ENCODE measurements at places on chromosomes 6 and 20. TPM values are rescaled to one million over a fixed set of nuclear protein-coding genes. Genes with fewer than 3 reads are reported as not detected.

DNA sequence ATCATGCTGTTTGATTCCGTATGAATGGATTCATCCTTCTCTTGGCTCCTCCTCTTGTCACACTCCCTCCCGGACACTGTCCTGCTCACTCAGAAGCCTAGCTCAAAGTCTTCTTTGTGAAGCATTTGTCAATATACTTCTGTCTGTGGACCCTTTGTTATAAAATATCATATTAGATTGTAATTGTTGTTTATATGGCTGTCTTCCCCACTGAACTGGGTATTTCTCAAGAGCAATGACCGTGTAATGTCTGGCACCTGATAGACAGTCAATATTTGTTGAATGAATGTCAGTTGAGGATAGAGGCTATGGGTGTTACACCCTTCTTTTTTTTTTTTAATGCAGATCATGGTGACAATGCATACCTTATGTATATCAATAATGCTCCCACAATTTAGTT lies 335.3 kb downstream of the SOX4 start:
- no peak for DNase-seq

DNA sequence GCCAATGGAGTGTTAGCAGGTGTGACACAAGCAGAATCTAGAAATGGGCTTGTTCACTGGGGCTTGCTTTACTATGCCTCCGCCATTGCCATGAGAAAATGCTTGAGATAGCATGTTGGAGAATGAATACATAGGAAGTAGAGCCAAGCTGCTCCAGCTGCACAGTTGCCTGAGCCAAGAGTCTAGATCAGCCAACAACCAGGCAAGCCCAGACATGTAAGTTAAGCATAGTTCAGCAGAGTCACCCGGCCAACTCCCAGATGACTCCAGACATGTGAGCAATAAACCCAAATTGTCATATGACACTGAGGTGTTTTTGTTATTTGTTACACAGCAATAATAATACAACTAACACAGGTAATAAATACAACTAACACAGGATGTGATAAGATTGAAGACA lies 167.9 kb downstream of the HAO1 start:
- DNase-seq: no peak

- DNase-seq: no peak
Measured at GRCh38 chr6:40997234-40997957, 41.6 kb downstream of the UNC5CL start.

- no peak for DNase-seq
Measured at GRCh38 chr6:1610497-1611321, 994 bp downstream of the FOXC1 start.

- no peak for DNase-seq
Measured at GRCh38 chr6:169785566-169785965, 34.1 kb downstream of the ERMARD start.

DNA sequence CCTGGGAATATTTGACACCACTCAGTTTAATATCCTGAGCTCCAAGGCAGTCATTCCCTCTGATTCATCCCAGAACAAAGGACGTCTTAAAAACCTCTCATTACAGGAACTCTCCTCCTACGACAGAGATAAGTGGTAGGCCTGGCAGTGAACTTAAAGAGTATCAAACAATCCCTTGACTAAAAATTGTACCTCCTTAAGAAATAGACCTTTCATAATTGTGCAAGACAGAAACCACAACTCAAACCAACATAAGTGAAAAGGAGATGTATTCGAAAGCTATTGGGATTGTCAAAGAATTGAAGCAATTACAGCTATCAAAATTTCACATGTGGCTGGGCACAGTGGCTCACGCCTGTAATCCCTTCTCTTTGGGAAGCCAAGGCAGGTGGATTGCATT lies 19.1 kb upstream of the BNIP5 start:
- no peak for DNase-seq

- no peak for DNase-seq
Measured at GRCh38 chr6:74170118-74170517, 474.1 kb downstream of the CD109 start.

DNA sequence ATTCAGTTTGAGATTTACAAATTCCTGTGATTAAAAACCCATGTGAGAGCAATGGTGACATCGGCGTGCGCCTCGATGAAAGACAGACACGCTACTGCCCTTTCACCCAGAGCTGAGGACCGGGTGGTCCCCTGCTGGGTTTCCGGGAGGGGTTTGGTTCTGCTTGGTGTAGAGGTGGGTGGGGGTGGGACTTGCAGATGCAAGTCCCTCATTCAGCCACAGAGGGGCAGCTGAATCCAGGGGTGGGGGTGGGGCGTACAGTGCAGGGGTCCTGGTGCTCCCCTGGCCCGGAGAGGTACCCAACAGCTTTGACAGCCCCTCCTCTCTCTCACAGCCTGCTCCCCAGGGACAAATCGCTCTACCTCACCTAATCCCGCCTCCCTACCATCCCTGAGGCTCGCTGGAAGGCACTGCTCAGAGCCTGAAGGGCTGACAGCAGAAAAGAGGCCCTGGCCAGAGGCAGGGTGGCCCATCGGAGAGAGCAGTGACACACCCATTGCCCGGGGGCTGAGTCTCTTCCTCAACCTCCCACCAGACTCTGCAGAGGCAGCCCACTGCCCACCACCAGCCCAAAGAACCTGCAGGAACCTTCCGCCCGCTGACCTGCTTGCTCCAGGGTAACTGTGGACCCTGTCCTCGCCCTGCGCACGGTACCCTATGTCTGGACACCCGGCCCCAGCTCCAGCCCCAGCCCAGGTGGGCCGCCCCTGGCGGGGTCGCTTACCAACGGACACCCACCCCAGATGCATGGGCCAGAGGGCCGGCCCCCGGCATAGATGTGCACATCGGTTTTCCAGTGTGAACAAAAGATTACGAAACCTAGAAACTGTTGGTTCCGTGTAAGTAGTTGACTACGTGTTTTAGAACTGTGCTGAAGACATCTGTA lies 118.4 kb downstream of the JPH2 start:
- DNase-seq: peak; percentile 41

The RFX6 gene
- total RNA-seq: not detected

The RIPPLY2 gene
- 0.86 TPM for total RNA-seq

DNA sequence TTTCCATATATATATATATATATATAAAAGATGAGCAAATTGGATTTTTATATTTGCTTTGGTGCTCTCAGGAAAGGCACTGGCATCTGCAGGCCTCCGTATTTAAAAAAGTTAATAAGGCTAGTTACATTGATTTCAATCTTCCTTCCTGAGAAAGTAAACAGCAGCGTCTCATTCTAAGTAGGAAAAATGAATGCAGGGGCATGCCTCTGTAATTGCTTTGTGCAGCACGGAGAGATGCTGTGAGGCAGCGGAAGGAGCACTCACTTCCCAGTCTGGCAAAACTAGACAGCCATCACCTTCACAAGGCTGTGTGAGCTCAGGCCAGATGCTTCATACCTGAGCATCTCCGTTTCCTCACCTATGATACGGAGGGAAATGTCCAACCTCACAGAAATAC lies 303.7 kb downstream of the PTPRT start:
- DNase-seq: no peak

GRCh38 chr6:142913036-142913510 lies 31.9 kb downstream of the HIVEP2 start:
- no peak for DNase-seq

DNA sequence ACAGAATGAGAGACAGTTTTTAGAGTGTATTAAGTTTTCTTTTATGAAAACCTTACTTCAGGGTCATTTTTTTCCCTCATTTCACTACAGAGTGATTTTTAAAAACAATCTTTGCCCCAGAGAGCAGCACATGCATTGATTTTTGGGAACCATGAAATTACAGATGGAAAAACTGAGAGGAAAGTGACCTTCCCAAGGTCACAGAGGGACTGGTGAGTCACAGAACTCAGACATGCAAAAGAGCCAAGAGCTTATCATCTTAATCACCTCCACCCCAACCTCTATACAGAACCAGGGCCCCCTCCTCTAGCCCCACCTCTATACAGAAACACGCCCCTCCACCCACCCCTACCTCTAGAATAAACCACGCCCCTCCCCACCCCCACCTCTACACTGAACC lies 10.7 kb downstream of the PXMP4 start:
- DNase-seq: no peak

- DNase-seq: no peak
Measured at GRCh38 chr20:62701161-62702012, 7.2 kb upstream of the NTSR1 start.

The VGLL2 gene
- not detected for total RNA-seq

The CLPSL2 gene
- not detected for total RNA-seq

GRCh38 chr6:125481056-125481455 lies 179.3 kb upstream of the HDDC2 start:
- no peak for DNase-seq

GRCh38 chr6:8329562-8329961 lies 105.8 kb downstream of the SLC35B3 start:
- DNase-seq: no peak

GRCh38 chr6:166221040-166221439 lies 53.4 kb upstream of the TBXT start:
- DNase-seq: no peak

GRCh38 chr6:129672341-129672682 lies 37.7 kb downstream of the ARHGAP18 start:
- no peak for DNase-seq

The MAK gene
- 0.16 TPM for total RNA-seq

The ARFGAP1 gene
- 94.8 TPM for total RNA-seq

The PPP1R16B gene
- total RNA-seq: 10.4 TPM

DNA sequence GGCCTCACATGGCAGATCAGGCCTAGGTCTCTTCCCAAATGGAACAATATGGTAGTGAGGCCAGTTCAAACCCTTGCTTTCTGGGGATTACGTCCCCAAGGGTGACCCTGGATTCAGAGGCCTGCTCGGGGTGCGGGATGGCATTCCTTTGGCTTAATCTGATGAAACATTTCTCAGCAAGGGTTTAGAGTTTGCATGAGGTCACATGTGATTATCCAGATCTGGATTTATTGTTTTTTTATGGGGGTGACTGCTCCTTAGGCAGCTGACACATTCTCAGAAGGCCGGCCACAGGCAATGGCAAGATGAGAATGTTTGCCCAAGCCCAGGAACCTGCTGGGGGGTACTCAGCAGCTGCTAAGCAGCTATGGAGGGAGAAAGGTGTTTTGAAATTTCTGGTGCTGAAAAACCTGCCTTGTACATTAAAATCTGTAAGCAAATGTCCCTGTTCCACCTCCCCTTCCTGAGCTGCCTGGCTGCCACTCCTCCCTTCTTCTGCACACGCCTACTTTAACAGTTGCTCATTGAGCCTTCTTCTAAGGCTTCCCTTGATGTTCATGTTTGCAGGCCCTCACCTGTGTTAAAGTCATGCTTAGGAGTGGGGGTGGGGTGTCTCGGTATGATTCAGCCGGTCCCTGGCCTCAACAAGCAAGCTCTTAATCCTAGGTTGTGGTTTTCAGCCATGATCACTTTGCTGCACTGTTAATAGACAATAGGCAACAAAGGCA lies 37.9 kb upstream of the FUCA2 start:
- DNase-seq: no peak

- no peak for DNase-seq
Measured at GRCh38 chr6:33167374-33168283, 24.6 kb downstream of the COL11A2 start.

- no peak for DNase-seq
Measured at GRCh38 chr6:42091718-42092023, 41.3 kb downstream of the TAF8 start.

The SLCO4A1 gene
- total RNA-seq: 33.2 TPM

The BRD2 gene
- 205 TPM for total RNA-seq

The OR2B6 gene
- total RNA-seq: not detected

DNA sequence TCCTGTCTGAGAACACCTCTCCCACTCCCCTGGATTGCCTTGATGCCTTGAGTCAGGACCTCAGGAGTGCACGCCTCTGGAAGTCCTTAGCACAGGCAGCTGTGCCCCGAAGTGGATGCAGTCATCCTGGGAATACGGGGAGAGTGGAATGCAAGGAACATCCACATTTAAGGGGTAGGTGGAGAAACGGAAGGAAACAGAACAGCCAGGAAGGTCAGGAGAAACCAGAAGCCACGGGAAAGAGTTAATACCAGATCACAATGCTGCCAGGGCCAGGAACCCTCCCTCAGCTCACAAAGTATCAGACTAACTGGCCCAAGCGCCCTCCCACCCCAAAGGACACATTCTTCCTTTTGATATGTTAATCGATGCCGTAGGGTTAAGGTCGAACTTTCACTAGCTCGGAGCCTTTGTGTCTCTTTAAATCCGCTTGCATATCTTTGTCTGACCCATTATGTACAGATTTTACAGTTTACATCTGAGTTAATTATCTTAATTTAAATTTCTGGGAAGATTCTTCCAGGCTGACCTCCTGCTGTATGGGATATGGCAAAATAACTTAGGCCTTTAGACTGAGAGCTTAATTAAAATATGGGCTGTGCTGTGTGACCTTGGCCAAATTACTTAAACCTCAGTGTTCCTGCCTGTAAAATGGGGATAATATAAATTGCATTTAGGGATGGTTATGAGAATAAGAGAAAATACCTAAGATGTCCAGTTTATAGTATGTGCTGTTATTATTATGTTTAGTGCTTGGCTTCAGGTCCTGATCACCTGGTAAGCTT lies 24.0 kb upstream of the CCND3 start:
- no peak for DNase-seq

The KCNG1 gene
- total RNA-seq: 22.4 TPM

The RMND1 gene
- total RNA-seq: 23.0 TPM

DNA sequence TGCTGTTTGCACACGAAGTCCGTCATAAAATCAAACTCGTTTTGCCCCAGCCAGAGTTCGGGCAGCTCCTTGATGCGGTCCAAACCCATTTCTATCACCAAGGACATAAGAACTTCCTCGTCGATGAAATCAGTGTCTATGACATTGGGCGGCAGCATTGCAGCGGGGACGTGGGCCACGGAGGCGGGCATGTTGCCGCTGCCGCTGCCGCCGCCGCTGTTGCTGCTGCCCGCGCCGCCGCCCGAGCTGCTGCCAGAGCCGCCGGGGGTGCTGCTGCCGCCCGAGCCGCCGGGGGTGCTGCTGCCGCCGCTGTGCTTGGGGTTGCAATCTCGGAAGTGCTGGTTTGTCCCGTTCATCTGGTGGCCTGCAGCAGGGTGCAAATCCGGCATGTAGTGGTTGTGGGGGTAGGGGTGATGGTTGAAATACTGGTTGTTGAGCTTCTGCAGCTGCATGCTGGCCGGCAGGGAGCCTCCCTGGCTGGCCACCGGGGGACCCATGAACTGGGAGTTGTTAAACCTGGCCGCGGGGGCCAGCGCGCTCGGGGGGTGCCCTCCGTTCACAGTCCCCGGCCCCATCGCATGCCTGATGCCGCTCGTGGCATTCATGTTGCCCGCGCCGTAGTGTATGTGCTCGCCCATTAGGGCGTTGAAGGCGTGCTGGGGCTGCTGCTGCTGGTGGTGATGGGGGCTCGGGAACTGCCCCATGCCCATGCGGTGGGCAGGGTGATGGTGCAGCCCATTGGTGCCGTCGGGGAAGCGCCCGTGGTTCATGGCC lies 1.1 kb downstream of the CITED2 start:
- DNase-seq: peak; percentile 74

GRCh38 chr20:32585011-32585585 lies at the start of gene NOL4L:
NOL4L (minus strand) TSS chr20:32585333; CDS start chr20:32584890, 443 bp downstream.
- DNase-seq: no peak

The DZANK1 gene
- 7.1 TPM for total RNA-seq

The PRICKLE4 gene
- 14.2 TPM for total RNA-seq

GRCh38 chr20:4181956-4182945 lies 166.9 kb upstream of the RNF24 start:
- DNase-seq: no peak
